ENCODE measurements at places on chromosomes 16 and 17.

- DNase-seq = no peak
Observed at GRCh38 chr17:46984341-46984740, 5.3 kb upstream of the RPRML start.

DNA sequence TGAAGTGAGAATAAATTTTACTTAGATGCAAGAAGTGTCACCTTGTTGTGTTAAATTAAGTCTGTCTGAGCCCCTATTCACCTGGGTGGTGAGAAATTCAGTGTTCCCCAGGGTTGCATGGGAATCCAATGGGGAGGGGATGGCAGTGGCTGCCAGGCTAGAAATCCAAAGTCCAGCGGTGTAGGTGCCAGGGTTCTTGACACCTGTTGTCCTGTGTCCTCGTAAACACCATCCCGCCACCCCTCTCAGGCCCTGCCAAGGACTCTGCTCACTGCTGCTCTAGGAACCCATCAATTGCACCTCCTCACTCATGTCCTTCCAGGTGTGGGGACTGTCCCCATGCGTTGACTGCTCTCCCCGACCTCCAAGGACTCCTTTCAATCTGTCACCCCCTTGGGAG, 58.9 kb downstream of the CACNG5 start:
- no peak for DNase-seq

GRCh38 chr17:2179615-2180295, 123.8 kb downstream of the SMG6 start:
- DNase-seq = no peak

- DNase-seq = no peak
Observed at GRCh38 chr17:18039535-18040260, 490 bp downstream of the GID4 start.

GRCh38 chr17:65774787-65775186, 213.3 kb upstream of the AXIN2 start:
- DNase-seq = no peak

DNA sequence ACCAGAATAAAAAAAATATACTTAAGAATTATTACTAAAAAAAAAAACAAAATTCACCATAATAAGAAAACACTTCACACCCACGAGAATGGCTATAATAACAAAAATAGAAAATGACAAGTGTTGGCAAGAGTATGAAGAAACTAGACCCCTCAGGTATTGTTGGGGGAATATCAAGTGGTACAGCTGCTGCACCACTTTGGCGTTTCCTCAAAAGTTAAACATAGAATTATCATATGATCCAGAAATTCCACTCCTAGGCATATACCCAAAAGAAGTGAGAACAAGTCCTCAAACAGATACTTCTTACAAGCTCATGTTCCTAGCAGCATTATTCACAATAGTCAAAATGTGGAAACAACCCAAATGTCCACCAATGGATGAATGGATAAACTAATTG, 26.3 kb downstream of the AMFR start:
- DNase-seq = no peak

- DNase-seq = no peak
Observed at GRCh38 chr17:43671755-43672519, 10.2 kb upstream of the MEOX1 start.

DNA sequence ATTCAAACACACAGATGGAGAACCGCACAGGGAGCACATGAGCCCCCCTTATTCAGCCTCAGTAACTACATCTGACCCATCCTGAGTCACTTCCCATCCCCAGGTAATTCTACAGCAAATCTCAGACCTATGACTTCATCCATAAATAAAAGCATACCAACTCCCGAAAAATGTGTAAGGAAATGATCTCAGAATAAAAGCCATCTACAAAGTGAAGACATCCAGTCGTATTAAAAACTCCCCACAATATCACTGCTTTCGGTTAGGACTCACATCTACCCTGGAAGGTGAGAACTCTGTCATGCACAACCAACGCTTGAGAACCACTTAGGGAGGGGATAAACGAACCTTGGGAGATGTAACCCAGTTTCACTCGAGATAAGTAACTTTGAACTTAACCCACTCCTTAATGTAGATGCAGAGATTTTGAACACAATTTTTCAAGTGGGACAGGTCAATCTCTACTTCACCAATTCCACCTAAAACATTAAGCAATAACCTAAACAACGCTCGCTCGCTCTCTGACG, 1.3 kb downstream of the USP36 start:
- DNase-seq = no peak

- DNase-seq = no peak
Observed at GRCh38 chr16:2032285-2033056, 5.8 kb downstream of the NHERF2 start.

- no peak for DNase-seq
Observed at GRCh38 chr17:14712611-14713021, 411.7 kb downstream of the HS3ST3B1 start.

DNA sequence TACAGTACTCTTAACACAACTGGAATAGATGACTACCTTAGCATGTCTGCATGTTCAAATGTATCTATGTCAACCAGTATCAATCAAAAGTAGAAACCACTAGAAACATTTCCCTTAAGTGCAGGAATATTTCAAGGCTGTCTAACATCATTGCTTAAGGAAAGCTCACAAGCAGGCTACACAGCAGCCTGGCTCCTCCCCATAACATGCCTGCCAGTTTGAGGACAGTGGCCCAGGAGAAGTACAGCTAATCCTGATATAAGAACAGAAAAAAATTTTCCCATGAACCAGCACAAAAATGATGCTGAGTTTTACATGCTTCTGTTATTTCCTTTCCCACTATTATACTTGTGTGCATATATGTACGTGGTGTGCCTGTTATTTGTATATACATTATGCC, 175.1 kb downstream of the MYO1D start:
- no peak for DNase-seq
